ENCODE measurements at places on chromosomes 5 and 9.

- DNase-seq: no peak
Measured at GRCh38 chr5:173053041-173053440, 3.1 kb upstream of the CREBRF start.

GRCh38 chr9:105930011-105930627 lies 235.8 kb downstream of the TMEM38B start:
- DNase-seq: no peak

DNA sequence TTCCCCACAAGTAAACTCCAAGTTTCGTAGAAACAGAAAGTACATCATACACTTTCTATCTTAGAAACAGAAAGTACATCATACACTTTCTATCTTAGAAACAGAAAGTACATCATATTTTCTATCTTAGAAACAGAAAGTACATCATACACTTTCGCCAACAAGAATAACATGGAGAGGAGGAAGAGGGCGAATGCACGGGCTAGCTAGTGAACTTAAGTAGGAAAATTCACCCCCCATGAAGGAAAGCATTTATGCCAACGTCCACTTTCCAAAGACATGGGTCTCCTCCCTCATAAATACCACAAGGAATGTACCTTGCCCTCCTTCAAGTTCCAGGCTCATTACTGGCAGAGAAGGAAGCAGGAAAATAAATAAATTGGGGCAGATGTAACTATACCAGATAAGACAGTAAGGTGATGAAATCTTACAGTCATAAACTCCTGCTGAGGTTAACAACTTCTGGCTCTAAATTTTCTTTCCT lies 64.7 kb downstream of the FRMD3 start:
- DNase-seq: no peak

DNA sequence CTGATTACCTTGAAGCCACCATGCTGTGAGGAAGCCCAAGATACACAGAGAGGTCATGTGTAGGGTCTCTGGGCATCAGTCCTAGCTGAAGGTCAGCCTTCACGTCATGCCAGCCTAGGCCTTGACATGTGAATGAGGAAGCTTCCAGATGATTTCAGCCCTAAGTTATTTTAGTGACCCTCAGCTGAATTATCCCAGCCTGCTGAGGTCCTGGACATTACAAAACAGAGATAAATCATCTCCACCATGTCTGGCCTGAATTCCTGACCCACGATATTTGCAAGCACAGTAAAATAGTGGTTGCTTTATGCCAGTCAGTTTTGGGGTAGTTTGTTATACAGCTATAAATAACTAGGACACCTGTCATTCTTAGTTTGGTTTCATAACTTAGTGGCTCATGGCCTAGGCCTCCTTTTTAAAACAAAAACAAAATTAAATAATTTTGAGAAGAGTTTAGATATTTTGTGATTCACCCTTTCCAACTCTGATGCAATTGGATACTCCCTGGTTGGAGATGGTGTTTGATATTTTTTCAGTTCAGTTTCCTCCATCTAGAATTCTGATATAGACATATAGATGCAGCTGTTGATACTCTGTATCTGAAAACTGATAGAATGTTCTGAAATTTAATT lies 571.3 kb upstream of the CLINT1 start:
- no peak for DNase-seq

DNA sequence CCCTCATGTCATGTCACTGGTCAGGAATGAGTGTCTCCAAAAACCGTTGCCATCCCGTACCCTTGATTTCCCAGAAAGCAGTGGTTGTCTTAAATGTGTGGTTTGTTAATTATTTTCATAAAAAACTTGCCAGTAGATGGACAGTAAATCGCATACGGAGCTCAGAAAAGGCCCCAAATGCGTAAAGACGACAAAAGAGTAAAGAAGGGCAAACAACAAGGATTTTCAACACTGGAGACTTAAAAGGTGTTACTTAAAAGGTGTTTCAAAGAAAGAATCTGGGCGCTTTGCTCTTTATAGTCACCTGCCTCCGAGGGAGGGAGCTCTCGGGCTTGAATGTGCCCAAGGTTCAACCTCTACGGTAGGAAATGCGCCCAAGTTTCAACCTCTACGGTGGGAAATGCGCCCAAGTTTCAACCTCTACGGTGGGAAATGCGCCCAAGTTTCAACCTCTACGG lies 734 bp downstream of the KIF27 start:
- no peak for DNase-seq
